ENCODE measurements at places on chromosomes 6 and 20.

DNA sequence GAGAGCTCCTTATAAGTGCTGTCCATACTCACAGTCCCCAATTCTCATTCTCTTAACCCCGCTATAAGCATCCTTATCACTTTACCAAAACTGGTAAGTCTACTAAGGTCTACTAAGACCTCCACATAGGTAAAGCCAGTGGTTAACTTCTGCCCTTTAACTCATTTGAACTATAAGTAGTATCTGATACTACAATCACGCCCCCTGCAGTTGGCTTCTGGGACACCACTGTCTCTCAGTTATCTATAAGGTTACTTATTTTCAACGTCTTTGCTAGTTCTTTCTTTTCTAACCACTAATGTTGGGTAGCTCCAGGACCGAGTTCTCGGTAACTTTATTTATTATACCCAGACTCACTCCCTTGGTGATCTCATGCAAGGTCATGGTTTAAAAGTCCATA is 142.6 kb downstream of the ARHGAP18 start:
- DNase-seq: no peak

DNA sequence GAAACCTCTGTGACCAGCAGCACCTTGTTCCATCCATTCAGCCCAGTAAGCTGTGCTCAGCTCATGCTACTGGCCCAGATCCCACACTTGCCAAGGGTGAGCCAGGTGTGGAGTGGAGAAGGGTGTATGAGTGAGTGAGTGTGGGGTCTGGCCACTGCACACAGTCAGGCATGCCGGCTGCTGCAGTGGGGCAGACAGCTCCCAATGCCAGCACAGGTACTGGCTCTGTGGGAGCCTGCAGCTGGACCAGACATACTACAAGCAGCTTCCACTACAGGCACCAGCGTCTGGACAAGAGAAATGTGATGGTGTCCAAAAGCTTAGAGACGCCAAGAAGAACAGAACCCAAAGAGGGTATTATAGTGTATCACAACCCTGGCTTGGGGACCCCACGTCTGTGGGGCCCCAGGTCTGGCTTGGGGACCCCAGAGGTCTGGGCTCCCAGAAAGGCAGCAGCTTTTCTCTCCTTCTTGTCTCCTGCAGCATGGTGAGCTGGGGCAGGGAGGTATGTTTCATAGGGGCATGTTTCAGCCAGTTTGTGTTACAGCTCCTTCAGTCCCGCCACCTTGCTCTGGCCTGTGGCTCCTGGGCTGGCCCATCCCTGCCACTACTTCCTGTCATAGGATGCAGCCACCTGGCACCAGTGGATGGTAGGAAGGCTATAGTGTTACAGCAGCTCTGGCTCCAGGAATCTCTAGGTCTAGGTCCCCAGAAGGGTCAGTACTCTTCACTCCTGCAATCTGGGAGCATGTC is 152.4 kb upstream of the HSF2 start:
- DNase-seq: no peak

- DNase-seq: no peak
These were observed 35.3 kb downstream of the ZMYND8 start for GRCh38 chr20:47320990-47321805.

DNA sequence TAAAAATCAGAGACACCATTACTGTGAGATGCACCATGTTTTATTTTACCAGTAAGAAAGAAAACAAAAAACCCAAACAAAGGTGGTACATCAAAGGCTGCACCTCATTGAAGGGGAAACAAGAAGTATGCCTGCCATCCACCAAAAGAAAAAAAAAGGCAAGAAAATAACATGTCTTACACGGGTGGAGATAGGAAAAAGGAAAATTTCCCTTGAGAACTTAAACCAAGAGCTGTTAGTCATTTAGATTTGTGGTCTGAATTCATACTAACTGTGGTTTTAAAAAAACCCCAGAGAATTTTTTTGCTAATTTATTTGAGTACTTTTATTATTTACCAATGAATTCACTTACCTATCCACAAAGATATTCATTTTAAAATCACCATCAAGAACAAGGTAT is 144.0 kb downstream of the LRRC1 start:
- DNase-seq: no peak

DNA sequence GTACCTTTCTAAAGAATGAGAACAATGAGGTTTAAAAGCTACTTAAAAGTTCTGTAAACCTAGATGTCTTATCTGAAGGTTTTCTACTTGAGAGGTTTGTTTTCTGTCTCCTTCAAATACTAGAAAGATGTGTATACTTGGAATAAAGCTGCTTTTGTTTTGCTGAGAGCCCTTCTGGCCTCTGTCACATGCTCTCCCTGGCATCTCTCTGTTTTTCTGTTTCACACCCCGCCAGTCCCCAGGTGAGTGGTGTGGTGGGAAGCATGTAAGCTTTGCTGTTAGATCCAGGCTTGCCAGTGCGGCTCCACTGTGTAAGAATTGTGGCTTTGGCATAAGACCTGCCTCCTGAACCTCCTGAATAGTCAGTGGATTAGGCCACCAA is 56.8 kb downstream of the SNX9 start:
- DNase-seq: no peak

GRCh38 chr20:55668631-55669030 is 336.7 kb downstream of the CBLN4 start:
- no peak for DNase-seq

DNA sequence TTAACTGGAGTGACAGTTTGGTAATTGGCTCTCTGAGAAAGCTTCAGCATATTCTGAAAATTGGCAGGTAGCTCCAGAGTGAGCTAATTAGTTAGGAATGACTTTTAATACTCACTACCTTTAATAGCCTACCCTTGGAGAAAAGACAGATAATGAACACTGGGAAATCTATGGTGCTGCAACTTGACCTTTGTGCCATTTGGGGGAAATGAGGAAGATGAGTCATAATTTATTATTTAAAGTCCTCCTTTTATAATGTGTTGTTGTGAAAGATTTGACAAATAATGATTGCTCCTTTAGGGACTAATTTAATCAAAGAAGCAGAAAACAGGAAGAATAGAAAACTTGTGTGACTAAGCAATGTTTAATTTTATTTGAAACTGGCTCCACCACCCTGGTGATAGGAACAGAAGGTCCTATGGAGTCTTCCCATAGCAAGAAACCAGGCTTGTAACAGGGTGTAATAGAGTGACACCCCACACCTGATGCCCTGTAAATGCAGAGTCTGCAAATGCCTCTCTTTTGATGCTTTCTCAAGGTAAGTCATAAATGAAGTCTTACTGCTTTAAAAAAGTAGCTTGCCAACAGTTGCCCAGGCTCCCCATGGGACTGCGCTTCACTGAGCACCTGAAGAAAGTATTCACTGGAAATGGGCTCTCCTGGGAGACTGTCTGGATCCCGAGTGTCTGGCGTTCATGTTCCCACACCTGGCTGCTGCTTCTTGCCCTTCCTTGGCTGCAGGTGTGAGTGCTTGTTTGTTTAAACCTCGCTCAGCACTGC is 134.4 kb downstream of the LRRC1 start:
- no peak for DNase-seq

DNA sequence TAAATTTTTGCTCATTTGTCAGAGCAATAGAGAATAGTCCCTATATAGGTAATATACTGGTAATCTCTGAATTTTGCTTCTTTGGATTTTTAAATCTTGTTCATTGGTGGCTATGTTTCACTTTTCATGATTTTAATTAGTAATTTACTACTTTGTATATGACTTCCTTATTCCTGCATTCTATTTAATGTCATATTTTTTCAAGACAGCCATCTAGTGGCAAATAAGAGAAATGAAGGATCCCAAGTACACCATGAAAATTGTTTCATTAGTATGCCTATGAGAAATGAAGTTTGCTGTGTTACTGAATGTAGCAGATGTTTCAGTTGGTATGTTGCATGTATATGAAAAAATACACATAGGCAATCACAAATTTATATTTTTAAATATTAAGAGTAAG is 82.4 kb downstream of the ZNF292 start:
- DNase-seq: no peak

DNA sequence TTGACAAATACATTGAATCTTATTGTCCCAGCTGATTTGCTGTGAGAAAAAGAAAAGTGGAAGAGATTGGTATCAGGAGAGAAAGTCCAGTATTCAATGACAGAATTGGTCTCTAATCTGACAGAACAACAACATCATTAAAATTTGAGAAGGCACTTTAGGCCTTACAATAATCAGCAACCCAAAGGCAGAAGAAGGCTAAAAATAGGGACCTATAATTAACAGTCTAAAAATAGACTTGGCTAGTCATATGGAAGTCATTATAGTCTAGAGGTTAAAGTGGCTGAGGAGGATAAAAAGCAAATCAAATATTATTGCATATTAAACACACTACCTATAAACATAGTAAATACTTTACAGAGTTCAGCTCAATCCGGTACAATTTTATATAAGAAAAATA is 393.6 kb upstream of the JAG1 start:
- DNase-seq: no peak

DNA sequence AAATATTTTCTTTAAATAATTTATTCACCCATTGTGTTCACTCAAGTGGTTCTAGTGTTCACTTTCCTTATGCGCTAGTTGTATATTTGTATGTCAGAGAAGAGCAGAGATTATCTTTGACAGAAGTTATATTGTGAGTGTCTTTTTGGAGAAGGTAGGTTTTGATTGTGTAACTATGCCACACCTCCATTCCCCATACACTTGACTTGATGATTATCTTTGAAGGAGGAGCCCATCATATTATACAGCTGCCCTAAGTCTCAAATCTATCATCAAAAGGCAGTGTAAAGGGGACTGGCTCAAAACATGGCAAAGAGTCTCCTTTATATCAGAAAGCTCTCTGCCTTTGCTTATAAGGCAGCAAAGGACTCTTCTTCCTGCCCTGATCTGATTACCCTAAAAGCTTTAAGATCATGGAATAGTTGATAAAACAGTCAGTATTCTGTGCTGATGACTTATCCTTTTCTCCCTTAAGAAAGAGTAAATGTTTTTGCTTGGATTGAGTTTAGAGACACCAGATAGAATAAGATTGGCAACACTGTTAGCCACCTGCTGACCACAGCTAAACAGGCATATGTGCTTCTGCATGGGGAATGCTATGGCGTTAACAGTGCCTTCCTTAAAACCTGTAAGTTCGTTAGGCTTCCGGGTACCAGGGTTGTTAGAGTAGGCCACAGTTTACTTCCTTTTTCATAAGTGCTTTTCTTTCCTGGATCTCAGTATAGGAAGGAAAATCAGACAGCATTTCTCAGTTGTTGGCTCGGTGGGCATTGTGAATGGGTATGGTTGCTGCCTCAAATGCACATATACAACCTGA is 22.6 kb downstream of the TOP1 start:
- DNase-seq: no peak

DNA sequence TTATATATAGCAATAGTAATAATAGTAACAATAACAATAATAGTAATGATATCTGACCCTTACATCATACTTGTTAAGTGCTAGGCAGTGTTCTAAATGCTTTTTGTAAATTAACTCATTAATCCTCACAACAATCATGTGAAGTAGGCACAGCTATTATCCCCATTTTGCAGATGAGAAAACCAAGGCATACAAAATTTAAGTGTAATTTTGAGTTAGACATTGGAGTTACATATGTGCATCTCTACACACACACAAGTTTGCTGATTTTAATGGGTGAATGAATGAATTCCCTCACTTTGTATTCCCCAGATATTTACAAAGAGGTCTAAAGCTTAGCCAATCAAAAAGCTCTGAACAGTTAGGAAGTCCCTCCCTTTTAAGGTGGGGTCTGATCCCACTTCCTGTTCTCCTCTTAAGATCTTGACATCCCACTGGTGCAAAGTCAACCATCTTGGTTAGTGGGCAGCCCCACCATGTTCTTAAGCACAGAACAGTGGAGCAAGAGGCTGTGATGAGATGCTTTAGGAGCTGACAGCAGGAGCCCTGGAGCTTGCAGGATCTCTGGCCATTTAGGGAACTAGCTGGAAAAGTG is 85.3 kb upstream of the FOXP4 start:
- DNase-seq: no peak

DNA sequence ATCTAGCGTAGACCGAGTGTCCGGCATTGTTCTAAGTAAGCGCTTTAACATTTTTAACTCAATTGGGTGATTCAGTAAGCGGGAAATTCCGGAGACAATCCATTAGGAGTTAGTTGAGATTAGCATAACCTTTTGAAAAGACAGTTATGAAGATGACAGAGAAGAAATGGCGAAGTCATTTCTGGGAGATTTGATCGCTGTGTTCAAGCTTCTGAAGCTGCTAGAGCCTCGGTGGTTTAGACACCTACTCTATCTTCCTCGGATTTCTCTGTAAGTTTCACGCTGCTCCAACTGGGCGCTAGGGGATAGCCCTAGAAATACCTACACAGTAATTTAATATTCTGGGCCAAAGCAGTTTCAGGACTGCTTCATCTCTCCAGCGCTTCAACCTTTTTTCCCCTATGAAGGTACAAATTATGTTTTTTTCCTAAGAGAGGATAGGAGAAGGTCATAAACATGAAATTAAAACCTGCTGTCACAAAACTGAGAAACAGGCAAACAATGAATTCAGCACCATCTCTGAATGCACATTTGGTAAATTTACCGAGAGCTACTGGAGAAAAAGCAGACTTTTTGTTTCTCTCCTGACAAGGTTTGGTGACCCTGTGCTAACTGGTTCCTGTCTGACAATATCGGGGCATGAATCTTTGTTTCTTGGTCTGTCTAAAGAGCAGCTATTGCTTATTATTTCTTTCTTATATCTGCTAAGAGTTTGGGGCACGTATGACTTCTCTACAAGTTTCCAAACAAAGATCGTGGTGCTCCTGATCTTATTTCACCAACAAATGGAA is 22.4 kb downstream of the ZNF311 start:
- DNase-seq: no peak

DNA sequence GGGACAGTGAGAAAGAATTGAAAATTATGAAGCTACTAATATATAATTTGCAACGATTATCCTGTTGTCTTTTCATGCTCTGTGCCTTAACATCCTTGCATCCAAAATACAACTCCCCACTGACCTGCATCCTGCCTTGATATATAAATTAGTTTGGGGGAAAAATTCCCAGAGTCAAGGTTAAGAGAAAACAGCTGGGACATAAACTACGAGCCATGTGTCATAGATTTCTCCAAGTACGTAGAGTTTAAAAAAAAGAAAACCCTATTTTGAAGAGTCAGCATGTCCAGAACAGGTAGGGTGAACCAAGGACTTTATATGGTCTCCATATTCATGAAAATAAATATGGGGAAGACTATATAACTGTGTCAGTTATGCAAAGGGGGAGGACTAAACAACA is 123.8 kb upstream of the MARCKS start:
- DNase-seq: no peak

Measured in RWPE2 (cell line).